ENCODE measurements at places on chromosomes 11 and 22.

DNA sequence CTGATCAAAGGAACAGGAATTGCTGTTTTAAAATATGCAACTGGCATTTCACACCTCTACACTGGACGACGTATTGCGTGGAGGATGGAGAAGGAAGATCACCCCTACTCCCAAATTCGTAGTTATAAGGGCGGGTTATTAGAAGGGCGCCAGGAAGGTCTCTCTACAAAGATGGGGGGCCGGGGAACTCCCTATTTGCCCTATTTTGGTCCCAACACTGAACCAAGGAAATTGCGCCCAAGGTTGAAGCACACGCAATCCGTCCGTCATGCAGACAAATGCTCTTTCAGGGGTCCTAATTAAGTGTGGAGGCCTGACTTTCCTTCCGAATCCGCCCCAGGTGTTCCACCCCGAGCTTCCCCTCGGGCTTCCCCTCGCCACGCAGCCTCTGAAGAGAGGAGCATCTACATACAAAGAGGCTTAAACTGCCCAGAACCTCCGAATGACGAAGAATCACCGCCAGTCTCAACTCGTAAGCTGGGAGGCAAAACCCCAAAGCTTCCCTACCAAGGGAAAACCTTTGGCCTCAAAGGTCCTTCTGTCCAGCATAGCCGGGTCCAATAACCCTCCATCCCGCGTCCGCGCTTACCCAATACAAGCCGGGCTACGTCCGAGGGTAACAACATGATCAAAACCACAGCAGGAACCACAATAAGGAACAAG lies 396 bp downstream of the NPAT start:
- DNase-seq = no peak

DNA sequence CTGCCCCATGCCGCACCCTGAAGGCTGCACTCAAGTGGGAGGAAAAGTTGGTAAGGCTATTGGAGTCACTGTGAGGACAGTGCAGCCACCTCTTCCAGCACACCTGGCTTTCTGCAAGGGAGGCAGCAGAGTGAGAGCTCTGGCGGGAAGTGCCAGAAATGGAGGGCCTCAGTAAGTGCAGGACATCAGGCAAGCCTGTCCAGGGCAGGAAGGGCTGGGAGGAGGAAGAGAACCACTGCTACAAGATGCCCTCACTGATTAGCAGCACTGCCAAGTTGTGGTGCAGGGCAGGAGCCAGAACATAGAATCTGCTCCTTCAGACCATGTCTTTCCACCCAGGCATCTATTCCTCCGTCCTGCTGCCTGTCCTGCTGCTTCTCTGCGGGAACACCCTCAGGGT lies 61.2 kb upstream of the CLTCL1 start:
- no peak for DNase-seq

DNA sequence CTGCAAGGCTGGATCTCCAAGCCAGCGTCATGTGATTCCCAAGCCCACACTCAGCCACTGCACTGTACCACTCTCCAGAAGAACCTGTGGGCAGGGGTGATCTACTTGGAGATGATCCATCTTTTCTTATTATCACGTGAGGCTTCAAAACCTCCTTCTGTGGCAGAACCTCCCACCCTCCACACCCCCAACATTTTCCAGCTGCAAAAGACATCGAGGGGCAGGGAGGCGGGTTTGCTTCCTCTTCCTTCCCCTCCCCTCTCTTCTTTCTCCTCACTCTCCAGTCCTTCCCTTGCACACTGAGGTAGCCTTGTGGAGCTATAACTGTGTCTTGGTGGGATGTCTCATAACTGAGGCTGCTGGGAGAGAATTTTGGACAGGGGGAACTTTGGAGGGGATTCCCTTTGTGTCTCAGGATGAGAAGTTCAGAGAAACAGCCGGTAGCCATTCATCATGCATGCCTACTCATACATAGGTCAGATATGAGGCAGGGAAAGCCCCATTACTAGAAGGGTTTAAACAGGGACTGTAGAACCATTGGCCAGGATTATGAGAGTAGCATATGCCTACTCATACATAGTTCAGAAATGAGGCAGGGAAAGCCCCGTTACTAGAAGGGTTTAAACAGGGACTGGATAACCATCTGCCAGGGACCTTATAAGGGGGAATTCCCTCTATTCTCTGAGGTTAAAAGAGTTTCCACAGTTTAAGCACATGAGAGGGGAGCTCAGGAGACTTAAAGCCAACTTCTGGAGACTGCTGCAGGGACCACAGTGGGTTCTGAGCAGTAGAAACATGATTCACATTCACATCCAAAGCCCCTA lies 420.7 kb upstream of the CADM1 start:
- DNase-seq = no peak

DNA sequence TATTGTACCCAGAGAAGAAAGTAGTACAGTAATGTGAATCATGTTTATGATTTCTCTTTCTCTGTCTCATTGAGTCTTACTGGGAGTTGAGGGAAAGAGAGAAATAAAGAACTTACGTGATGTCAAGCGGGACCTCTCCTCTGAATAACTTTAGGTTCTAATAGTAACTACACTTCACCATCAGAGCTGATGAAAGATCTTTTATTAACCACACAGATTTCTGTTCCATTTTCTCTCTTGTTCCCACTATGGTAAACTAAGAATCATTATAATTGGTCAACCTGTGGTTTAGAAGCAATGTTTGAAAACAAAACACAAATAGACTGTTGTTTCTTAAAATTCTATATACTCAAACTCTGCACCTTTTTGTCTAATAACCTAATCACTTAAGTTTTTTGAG lies 142.3 kb downstream of the ELP4 start:
- DNase-seq = no peak

GRCh38 chr11:1177771-1178090 lies 20.0 kb downstream of the MUC5AC start:
- DNase-seq = no peak

DNA sequence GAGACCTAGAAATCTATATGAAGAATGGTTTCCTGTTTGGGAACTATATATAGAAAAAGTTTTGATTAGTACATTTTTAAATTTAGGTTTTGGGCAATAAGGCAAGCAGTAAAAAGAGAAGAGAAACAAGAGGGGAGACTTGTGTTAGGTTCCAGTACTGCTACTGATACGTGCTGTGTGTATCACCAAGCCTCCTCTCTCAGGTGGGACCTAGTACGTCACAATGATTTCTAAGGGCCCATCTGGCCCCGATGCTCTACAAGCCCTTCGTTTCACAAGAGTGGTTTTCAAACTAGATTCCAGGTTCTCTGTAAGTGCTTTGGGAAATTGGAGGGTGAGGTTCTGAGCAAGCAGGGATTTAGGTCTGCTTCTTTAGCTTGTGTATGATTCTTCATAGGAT lies 39.2 kb downstream of the USP35 start:
- DNase-seq = no peak

DNA sequence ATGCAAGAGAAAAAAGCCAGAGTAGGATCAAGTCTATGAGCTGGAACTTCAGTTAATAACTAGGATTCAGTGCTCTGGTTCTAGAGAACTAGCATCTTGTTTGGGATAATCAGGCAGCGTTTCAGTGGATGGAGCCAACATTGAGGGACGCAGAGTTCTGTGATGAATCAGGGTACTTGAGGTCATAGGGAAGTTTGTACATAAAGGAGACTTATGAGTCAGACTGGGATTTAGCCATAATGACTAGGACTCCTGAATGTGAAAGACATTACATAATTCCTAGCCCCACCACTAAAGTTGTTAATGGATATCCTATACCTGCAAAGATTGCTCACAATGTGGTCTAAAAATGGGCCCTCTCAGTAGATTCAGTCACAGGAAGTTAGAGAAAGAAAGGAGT lies 6.8 kb downstream of the SLN start:
- DNase-seq = no peak

- no peak for DNase-seq
Measured at GRCh38 chr11:108405706-108406105, 61.6 kb downstream of the C11orf65 start.

- no peak for DNase-seq
Measured at GRCh38 chr11:116885951-116886655, 48.7 kb upstream of the APOA1 start.

Measured in esophagus squamous epithelium (tissue), 5 donors.